ENCODE measurements at places on chromosomes 11 and 22.

DNA sequence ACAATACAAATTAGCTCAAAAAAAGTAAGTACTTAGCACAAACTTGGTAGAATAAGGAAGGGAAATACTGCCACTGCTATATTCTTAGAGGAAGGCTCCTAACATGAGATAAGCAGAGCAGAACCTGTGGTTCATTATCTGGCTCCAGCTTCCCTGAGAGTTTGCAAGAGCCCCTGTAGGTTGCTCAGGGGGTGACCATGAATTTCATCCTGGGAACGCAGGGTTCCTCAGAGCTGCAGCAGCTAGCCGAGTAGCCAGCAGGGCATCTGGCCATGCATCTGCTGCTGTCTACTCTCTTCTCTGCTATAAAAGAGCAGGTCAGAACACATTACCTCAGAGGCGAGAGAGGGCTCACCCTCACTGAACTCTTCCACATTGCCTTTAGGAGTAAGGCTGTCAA is 67.3 kb downstream of the TRPC6 start:
- no peak for DNase-seq

DNA sequence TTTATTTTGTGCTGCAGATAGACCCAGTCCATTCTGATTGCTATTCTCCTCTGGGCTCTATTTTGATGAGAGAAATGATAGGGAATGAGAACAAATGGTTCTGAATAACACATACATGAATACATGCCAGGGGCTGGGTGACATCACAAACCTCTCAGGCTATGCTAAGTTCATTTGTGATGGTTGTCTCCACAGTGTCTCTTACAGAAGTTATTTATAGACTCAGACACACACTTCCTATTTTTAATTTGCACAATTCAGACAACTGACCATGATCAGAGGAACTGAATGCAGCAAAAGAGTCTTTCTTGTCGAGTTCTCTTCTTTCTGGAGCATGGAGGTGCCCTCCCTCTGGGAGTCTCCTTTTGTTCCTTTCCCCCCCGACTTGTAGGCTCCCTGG is 991.7 kb downstream of the OPCML start:
- DNase-seq = no peak

- no peak for DNase-seq
Measured at GRCh38 chr11:60457576-60457975, 1.9 kb downstream of the MS4A1 start.

DNA sequence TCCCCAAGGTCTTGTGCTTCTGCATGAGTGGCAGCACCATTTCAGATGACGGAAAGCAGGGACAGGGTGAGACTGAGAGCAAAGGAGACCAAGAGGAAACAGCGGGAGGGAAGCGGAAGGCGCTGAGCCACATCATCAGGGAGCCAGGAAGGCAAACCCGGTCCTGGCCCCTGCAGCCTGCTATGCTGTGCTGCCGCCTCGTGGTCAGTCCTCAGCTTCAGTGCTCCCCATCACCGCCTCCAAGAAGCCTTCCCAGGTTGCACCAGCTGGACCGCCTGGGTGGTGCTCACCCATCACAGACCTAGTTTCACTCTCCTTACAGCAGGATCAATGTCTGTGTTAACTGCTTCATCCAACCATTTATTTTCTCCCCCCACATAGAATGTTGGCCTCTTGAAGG is 73.0 kb upstream of the PHF21B start:
- no peak for DNase-seq

- no peak for DNase-seq
Measured at GRCh38 chr11:119307219-119307618, 9.7 kb downstream of the MCAM start.

- no peak for DNase-seq
Measured at GRCh38 chr22:21861264-21861848, 6.1 kb downstream of the MAPK1 start.

- no peak for DNase-seq
Measured at GRCh38 chr11:78898266-78898775, 323.7 kb upstream of the NARS2 start.

DNA sequence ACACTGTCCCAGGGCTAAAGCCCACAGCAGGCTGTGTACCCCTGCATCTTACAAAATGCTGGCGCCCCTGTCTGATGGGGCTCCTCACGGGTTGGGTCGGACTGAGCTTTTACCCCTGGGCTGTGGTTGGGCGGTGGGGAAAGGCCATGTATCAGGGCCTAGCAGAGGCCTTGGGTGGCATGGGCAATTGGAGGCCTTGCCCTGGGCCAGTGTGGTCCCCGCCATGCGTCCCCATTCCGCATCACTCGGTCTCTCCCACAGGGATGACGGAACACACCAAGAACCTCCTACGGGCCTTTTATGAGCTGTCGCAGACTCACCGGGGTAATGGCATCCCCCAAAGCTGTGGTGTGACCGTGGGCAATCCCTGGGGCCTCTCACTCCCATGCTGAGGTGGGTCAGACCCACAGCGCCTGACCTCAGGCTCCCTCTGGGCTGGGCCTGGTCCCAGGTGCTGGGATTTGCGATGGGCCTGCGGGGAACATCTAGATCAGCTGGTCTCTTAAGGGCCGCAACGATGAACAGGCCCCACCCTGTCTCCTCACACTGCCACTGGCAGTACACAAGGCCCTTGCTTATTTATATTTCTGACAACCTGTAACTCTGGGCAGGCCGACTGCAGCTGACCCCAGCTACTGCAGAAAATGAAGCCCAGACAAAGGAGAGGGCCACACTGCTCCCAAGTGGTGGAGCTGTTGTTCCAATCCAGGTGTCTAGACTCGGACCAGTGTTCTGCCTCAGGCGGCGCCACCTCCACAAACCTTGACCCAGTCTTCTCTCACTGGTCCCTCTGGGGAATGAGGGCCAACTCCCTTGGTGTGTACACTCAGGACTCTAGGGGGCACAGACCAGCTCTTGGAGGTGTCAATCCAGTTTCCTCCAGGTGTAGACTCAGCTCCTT is 12.3 kb downstream of the SLC16A8 start:
- no peak for DNase-seq

DNA sequence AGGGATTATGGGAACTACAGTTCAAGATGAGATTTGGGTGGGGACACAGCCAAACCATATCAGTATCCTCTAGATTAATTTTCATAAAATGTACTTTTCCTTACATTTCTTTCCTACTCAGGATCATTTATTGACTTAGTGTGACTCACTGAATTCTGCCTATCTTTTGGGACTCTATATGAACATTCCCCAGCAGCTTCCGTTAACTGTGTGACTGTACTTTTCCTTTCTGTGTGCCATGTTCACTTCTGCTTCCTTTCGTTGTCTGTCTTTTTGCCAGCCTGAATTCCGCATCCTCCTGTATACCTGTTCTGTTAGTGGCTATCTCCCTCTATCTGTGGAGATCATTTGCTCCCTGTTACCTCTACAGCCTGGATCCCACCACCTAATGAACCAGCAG is 48.8 kb downstream of the SPECC1L start:
- no peak for DNase-seq

- DNase-seq = no peak
Measured at GRCh38 chr11:119668676-119669075, 60.3 kb downstream of the NECTIN1 start.

GRCh38 chr11:69000831-69001242 is 12.2 kb downstream of the MRGPRF start:
- DNase-seq = no peak

Data from kidney epithelial cell (primary cell).